Activated effector memory CD4-positive, alpha-beta T cell treated with anti-CD3 and anti-CD28 coated beads, Interleukin-2, amount 50 U/mL, for 16 hours (primary cell): ENCODE measurements at places on chromosomes 6 and 20.
A peak's percentile ranks its signal among the peaks of the same experiment; 100 is the strongest.

GRCh38 chr20:1327827-1328679 is 886 bp downstream of the SDCBP2 start:
- DNase-seq, result peak; percentile 57

DNA sequence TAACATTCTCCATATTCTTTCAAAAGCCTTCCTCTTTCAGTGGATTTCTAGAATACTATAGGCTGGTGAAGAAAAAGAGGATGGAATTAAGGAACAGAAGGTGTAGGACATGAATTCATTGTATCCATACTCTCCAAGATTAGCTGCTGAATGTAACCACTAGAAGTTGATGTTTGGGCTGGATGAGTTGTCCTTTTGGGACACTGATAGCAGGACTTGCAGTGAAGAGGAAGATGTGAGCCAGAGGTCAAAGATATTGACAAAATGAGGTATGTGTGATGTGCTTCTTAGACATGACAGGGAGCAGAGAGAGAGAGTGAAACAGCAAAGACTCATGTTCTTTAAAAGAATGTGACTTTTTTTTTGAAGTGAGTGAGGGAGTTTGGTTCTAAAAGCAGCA is 134.3 kb upstream of the MAN1A1 start:
- DNase-seq, result no peak

GRCh38 chr20:47273591-47274235 is 82.8 kb downstream of the ZMYND8 start:
- DNase-seq, result no peak

DNA sequence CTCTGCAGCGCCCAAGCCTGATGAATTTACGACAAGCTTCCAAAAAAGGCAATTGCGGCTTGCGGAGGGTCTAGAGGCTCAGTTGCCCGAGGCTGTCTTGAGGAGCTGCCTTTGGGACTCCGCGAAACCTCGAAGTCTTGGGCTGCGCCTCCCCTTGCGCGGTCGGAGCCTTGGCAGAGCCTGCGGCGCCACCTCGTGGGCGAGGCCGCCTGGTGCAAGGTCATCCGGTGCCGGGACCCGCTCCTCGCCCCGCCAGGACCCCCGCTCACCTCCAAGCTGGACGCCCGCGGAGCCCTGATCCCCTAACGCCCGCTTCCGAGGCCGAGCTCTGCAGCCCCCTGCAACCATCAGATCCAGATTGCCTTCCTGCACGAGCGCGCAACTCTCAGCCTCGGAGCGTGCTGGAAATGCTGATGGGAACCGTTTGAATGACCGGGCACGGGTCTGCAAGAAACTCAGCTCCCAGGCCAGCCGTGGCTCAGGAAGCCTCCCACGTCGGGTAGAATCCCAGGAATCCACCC is 14.9 kb upstream of the FAM210B start:
- DNase-seq, result peak; percentile 70

GRCh38 chr6:143408787-143409162 is 41.7 kb downstream of the ADAT2 start:
- DNase-seq, result no peak

DNA sequence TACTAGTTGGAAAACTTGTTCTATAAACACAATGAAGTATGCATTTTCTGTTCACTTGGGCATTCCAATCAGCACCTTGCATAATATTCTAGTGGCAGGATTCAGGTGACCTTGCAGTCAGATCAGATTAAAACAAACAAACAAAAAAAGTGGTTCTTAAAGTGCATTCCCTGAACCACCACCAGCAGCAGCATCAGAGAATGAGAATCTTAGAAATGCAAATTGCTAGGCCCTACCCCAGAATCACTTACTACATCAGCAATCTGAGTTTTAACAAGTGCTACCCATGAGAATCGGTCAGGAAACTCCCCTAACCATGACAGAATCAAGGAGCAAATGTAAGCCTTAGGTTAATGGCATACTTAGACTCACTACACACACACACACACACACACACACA is 41.7 kb downstream of the SNAP25 start:
- no peak for DNase-seq

- peak; percentile 65 for DNase-seq
Observed at GRCh38 chr6:36827261-36828079, 11.8 kb downstream of the CPNE5 start.

DNA sequence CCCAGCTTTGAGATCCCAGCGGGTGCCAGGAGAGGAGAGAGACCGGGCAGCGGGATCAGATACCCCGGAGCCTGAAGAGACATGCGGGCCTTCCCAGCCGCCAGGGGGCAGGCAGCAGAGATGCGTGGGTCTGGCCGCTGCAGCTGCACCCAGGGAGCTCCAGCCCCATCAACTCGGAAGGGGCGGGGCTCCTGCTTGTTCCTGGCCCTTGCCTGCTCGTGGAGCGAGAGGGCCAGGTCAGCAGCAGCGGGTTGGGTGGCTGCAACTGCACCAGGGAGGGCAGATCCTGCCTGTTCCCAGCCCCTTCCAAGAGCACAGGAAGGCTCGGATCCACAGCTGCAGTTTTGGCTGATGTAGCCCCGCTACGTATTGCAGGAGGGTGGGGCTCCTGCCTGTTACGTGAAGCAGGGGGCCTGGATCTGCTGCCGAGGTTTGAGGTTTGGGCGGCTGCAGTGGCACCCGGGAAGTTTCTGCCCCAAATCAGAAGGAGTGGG is 532.8 kb downstream of the RFPL4B start:
- peak; percentile 55 for DNase-seq

DNA sequence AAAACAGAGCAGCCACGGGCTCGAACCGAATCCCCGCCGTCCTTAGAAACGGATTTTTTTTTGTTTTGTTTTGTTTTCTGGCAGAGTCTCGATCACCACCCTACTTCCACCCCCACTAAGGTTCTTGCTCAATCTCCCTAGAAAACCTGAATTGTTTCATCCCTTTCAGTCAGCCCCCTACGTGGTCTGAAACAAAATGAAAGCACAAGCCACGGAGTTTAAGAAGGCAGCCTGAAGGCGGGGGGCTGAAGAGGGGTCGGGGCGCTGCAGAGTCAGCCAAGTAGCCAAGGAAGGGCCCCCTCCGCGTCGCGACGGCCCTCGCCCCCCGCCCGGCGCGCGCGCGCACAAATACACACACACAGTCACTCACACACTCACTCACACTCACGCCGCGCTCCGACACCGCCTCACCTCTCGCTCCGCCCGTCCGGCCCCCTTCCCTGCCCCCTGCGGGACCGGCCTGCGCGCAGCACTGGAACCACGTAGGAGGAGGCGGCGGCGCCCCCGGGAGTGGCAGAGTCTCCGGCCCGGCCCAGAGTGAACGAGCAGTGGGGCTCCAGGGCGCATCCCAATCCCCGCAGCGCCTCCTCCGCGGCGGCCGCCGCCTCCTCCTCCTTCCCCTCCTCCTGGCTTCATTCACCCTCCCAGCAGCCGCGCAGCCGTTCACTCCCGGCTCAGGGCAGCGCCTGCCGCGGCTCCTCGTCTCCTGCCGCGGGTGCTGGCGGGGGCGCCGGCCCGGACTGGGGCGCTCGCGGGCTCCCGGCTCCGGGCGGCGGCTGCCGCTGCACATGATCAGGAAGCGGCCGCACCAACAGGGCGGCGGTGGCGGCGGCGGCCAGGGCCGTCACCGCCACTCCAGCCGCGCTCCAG is 1.4 kb downstream of the ATXN1 start:
- peak; percentile 92 for DNase-seq

DNA sequence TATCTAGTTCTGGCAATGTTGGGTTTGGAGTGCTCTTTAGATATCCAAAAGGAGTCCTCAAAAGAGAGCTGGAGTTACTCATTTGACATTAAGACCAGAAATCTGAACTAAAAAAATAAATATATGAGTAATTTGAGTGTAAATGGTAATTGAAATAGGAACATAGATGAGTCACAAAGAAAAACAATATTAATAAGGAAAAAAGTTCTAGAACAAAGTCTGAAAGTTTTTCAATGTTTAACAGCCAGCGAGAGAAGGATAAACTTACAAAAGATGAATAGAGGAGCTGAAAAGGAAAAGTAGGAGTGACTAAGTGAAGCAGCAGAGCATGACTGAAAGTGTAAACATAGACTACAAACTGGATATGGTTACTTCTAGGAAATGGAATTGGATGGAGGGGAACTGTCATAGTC is 46.8 kb downstream of the EPM2A start:
- no peak for DNase-seq

- DNase-seq, result no peak
Observed at GRCh38 chr6:104702126-104702841, 157.4 kb downstream of the HACE1 start.

DNA sequence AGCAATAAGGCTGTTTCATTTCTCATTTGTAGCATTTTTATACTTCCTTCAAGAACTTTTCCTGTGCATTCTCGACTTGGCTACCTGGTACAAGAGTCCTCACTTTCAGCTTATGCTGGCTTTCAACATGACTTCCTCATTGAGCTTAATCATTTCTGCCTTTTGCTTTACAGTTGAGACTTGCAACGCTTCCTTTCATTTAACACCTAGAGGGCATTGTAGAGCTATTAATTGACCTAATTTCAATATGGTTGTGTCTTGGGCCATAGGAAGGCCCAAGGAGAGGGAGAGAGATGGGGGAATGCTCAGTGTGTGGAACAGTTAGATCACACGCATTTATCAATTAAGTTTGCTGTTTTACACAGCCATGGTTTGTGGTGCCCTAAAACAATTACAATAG is 37.2 kb downstream of the SLC22A2 start:
- DNase-seq, result no peak

- no peak for DNase-seq
Observed at GRCh38 chr6:112560651-112561050, 213.5 kb downstream of the RFPL4B start.

- DNase-seq, result no peak
Observed at GRCh38 chr6:14194483-14194882, 76.9 kb downstream of the CD83 start.

- no peak for DNase-seq
Observed at GRCh38 chr6:38310061-38310460, 329.7 kb downstream of the BTBD9 start.

DNA sequence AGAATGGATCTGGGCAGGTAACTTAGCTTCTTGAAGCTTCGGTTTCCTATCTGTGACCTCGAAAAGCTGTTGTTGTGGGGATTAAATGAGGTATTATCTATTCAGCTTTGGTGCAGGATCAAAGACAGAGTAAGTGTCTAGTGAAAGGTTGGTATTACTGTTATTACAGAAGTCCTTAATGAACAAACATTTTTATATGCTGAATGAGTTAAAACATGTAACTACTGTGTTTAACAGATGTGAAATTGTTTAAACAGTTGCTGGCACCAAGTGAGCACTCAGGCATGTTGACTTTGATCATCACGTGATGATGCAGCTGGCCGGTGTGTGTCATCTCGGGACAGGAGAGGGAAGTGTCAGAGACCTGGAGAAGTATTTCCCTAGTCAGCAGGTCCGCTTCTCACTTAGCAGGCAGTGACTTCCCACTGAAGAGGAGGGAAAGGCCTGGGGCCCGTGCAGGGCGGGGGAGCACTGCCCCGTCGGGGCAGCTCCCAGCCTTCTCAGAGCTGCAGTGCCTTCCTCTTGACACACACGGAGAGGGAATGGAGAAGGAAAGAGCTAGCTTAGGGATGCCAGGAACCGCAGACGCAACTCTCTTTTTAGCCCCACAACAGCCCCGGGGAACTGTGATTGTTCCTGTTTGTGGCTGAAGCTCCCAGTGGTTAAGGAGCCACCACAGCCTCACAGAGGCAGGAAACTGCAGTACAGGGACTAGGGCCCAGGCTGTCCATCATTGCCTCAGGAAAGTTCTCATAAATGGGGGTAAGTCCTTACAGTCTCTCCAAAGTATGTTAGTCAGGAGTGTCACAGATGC is 18.0 kb downstream of the TUBB2A start:
- no peak for DNase-seq

DNA sequence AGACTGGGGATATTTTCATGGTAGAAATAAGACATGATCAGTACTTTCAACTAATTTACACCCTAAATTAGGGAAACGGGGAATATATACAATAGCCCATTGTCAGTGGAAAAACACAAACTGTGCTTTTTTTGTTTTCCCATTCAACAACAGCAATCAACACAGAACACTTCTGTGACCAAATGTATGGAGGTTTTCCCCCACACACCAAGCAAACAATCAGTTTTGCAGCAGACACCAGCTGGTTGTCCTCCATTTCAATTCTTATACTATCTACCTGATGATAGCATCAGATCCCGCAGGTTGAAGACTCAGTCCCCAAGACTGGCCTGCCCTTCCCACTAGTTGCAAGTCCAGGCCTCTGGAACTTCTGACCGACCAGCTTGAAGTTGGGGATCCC is 4.5 kb downstream of the HINT3 start:
- no peak for DNase-seq

DNA sequence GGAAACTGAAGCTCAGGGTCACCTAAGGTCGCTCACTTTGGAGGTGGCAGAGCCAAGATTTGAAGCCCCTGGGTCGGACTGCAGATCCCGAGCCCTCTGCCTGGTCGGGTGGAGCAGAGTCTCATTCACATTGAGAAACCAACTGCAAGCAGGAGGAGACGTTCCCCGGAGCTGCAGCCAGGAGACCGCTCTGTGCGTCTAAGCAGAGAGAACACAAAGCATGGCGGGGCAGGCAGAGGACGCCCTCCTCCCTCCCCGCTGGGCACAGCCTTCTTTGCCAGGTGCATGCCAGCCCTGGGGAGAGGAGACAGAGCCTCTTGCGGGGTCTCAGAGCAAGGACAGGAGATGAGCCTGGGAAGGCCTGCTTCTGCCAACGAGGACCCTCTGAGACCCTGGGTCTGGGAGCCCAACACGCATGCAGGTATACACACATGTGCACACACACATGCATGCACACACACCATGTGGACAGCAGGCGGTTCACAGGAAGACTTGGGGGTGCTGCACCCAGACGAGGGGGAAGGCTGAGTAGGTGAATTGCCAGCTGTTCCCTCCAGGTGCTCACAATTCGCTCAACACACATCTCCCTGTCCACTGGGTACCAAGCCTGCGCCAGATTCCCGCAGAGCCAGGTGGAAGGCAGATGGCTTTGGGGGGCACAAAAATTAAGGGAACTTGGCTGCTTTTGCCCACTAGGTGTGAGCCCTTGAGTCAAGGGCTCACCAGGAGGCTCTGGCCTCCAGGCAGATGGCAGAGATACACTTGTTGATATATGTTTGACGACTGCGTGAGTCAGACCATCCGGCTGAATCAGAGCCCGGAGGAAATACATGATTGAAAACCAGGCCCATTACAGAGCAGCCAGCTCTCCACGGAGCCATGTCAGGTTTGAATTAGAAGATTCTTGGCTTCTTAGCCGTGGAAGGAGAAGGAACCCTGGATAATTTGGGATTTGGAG is 5.5 kb upstream of the NTSR1 start:
- DNase-seq, result no peak

DNA sequence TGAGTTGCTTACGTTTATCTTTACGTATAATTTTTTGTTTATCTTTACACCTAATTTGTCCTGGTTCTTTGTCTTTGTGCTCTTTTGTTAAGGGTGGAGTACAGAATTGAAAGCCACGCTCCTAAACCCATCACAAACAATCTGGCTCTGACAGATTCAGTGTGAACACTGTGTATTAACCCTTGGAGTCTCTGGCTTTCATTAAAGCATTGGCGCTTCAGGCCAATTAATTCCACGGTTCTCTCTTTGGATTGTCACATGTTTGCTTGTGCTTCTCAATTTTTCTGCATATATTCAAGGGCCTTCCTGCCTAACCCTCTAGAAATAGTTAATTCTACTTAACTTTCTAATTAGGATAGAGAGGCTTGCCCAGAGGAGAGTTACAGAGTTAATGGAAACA is 38.6 kb downstream of the NKX2-4 start:
- DNase-seq, result no peak

- DNase-seq, result no peak
Observed at GRCh38 chr6:74256381-74256780, 560.4 kb downstream of the CD109 start.

- no peak for DNase-seq
Observed at GRCh38 chr6:116157391-116157790, 31.5 kb upstream of the COL10A1 start.
